ENCODE measurements at places on chromosomes 5 and 9.

GRCh38 chr5:6752782-6753181 is 39.5 kb downstream of the TENT4A start:
- DNase-seq: no peak

- DNase-seq: peak; percentile 22
These were observed 64.6 kb upstream of the CAST start for GRCh38 chr5:96597438-96598020.

GRCh38 chr9:37988041-37988440 is 81.0 kb downstream of the SHB start:
- no peak for DNase-seq

DNA sequence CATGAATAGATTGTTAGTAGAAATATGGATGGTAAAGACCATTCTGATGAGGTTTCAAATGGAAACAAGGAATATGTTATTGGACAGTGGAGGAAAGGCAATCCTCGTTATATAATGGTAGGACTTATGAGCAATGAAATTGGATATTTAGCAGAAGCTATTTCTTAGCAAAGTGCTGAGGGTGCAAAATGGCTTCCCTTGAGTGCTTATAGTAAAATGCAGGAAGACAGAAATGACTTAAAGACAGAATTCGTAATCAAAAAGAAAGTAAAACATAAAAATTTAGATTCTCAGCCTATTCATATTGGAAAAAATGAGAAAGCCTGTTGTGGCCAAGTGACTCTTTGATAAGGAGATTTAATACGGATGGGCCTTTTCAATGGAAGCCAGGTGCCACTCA is 102.1 kb upstream of the ADRA1B start:
- no peak for DNase-seq

- DNase-seq: no peak
These were observed 98.6 kb upstream of the TLE1 start for GRCh38 chr9:81787747-81788632.

DNA sequence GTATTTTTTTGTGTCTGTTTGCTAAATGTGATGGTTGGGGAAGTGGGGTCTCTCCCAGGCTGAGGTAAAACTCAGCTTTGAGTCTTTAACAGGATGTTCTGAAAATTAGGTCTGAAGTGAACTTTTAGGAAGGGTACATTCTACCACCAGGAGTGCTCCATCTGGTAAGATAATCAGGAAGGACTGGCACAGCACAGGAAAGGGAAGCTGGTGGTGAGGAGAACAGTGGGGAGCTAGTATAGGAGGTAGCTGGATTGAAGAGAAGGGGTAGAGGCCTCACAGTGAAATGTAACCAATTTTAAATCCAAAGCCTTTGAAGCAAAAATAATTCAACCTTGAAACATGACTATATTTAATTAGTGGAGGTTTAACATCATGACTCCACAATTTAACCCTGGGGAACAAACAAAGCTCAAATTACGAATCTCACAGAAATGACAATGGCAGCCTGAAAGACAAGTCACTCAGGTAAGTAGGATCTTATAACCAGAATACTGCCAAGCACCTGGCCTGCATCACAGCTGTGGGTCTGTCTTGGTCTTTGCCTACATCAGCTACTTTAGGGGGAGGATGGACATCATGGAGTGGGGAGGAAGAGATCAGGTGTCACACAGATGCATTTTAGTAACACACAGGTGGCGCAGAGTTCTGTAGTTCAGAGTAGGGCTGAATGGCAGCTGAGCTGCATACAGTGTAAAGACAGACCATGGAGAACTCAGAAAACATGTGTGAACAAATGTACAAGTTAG is 445.3 kb downstream of the DMRT2 start:
- DNase-seq: no peak

DNA sequence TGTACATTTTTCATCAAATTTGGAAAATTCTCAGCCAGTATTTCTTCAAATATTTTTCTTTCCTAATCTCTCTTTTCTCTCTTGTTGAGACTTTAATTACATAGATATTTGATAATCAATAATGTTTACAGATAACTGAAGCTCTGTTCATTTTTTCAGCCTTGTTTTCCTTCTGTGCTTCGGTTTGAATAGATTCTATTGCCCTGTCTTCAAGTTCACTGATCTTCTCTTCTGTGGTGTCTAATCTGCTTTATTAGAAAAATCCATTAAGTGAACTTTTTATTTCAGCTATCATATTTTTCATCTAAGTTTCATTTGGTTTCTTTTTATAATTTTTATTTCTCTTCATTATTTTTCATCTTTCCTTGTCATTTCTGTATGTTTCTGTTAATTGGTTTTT is 54.1 kb downstream of the AMBP start:
- DNase-seq: no peak

DNA sequence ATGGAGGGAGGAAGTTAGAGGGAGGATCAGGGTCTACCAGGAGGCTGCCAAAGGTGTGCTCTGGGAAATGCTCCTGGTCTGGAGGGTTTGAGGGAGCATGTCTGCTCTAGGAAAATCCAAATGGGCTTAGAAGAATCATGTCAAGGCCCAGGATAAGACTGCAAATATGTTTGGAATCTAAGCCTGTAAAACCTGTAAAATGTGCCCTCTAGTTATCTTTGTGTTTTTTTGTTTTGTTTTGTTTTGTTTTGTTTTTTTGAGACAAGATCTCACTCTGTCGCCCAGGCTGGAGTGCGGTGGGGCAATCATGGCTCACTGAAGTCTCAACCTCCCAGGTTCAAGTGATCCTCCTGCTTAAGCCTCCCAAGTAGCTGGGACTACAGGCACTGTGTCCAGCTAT is 135.4 kb downstream of the FGF1 start:
- DNase-seq: no peak
